Cardiac muscle cell (in vitro differentiated cells and primary cell): ENCODE measurements at places on chromosomes 6 and 20. TPM values are rescaled to one million over a fixed set of nuclear protein-coding genes. Genes with fewer than 3 reads are reported as not detected.

The LY6G5C gene
- 0.54 and 1.2 TPM in 2 replicates for total RNA-seq

The CHRNA4 gene
- 0.11 and 0.15 TPM in 2 replicates for total RNA-seq

The ARFGEF3 gene
- total RNA-seq: 1.1 TPM in 2 replicates

The PMEPA1 gene
- 2.4 and 8.8 TPM in 2 replicates for total RNA-seq

The GNAS-AS1 gene
- total RNA-seq: 1.3 and 1.8 TPM in 2 replicates

The SPATA2 gene
- 5.8 and 6.0 TPM in 2 replicates for total RNA-seq

The GTF2H4 gene
- 24.0 and 25.8 TPM in 2 replicates for total RNA-seq

DNA sequence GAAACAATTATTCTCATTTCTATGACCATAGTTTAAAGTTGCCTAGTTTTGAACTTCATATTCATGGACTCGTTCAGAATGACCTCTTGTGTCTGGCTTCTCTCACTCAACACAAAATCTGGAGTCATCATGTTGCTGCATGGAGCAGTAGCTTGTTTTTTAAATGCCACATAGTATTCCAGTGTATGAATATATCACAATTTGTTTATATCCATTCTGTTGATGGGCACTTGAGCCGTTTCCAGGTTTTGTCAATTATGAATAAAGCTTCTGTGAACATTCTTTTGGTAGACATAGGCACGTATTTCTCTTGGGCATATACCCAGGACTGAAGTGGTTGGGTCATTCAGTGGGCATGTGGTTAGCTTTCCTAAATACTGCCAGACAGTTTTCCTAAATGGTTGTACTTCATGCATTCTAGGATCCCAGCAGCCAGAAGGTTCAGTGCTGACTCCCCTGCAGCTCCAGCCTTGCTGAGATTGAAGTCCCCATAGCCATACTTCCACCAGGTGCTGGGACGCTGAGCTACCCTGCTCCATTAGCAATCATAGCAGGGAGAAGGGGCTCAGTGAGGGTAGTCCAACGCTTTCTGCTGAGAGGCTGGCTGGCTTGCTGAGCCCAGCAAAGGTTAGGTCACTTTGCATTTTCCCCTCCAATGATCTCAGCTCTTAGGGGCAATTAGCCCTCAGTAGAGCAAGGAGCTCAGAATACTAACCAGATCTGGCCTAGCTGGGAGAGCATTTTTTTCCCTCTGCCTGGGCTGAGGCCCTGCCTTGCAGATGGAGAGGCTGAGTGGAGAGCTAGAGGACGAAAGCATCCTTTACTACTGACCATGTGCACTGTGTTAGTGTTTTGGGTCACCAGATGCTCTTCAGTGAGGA, 35.7 kb upstream of the CTNNBL1 start:
- DNase-seq: no peak

DNA sequence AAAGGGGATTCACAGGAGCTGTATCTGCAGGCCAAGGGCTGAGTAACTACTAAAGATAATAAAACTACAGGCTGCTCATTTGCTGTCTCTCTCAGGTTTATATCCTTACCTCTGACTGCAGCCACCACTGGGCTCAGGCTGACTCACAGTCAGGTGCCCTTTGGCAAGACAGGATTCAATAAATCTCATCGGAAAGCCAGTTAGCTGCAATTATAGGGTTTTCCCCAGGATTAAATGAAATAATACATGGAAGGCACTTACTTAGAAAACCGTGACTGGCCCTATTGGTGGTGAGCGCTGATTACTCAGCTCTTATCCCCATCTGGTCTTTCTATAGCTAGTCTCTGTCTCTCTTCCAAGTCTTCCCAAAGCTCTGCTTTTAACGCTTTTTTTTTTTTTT, 26.4 kb downstream of the RMND1 start:
- DNase-seq: no peak

- no peak for DNase-seq
Observed at GRCh38 chr6:26258212-26258977, 106.6 kb upstream of the BTN3A2 start.

DNA sequence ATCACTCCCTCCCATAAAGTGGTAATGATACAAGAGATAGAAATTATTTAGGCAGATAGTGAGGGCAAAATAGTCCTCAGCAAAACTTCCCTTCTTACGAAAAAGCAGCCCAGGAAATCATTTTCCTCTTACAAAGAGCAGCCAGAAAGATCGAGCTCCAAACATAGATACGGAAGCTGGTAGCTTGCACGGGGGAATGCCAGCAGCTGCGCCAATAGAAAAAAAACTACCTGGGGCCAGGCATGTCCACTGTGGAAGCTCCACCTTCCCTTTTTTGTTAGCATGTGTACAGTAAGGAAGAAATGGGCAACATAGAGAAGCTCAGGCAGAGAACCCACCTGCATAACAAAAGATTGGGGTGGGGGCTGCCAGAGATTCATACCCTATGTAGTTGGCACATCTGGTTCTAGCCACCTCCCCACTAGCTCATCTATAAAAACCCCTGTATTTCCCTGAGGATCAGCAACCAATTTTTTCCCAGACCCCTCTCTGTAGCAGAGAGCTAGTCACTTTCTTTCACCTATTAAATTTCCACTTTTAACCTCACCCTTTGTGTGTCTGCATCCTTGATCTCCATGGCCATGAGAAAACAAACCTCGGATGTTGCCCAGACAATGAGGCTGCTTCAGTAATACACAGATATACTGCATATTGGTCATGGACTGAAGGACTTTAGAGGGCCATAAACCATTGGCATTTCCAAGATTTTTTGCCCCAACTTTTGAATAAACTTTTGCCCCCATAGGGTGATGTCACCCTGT, 52.1 kb downstream of the SOD2 start:
- DNase-seq: no peak

DNA sequence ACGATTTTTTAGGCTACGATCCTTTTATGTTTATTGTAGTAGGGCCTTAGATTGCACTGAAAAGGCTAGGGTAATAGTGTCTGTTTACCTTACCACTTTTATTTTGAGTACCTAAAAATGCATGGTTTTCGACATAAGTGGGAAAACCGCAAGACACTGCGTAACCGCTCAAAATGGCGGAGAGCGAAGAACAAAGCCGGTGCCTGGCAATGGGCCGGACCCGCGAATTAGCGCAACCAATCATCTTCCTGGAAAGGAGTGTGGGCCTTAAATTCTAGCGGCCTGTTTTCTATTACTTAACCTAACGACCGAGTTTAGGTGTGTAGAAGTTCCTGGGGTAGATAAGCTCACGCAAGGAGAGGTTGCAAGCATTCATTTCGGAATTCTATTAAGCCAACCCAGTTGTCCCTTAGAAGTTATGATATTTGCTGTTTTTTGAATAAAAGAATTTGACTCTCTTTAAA, 118.0 kb downstream of the HFE start:
- peak; percentile 95 for DNase-seq

DNA sequence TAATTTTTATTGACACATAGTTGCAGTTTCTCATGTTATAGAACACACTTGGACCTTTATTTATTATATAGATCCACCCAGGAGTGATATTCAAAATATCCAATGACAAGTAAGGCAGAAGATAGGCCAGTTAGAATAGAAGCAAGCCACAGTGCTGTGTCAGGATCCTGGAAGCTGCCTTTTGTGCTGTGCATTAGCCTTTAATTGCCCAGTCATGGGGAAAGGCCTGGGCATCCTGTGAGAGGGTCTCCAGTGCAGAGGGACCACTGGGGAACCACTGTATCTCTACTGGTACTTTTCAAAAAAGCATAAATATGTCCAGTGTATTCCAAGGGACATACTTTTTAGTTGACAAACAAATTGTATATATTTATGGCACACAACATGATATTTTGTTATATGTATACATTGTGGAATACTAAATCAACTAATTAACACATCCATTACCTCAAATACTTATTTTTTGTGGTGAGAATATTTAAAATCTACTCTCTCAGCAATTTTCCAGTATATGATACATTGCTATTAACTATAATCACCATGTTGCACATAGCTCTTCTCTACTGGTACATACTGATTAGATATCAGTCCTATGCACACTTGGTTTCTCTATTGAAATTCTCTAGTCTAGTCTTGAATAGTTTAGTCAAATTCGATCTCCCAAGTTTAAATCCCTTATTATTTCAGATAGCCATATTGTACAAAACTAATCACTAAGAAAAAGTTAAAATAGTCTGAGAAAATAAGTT, 59.5 kb downstream of the CDC40 start:
- DNase-seq: no peak

- no peak for DNase-seq
Observed at GRCh38 chr20:9409981-9410380, 104.4 kb upstream of the LAMP5 start.

GRCh38 chr6:30361661-30362060, 16.7 kb downstream of the RPP21 start:
- DNase-seq: no peak

GRCh38 chr20:62489186-62489931, 13.6 kb upstream of the GATA5 start:
- DNase-seq: no peak

DNA sequence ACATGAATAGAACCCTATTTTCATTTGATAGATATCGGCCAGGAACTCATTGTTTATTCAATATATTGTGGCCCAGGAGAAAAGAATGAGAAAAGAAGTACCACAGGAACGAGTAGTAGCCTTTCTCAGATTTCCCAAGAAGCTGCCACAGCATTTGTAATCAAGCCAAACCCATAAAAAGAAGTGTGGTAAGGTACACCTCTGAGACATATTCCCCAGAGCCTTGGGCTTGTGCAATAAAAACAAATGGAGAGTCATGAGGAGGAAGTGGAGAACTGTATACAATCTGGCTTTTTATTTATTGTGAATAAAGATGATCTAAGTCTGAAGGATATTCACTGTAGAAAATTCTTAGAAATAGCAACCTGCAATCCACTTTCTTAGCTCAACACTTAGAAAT, 36.7 kb downstream of the KIF6 start:
- DNase-seq: peak; percentile 75

DNA sequence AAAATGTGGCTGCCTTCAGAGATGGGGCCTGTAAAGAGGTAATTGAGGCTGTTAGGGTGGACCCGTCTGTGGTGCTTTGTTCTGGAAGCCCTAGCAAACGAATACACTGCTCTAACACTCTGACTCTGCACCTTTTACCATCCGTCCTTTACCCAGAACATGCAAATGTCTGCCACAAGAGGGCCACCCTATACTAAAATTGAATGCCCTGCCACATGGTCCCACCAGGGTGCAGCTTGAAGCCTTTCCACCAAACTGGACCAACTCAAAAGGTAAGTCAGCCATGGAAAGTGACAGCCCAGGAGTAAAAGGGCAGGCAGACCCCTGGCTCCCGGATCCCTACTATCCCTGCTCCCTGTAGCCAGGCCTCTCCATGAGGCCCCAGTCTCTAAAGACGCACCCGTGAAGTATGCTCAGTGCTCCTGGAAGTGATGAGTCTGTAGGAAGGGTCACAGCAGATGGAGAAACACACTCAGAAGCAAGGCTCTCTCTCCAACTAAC, 5.8 kb upstream of the BFSP1 start:
- DNase-seq: peak; percentile 82

DNA sequence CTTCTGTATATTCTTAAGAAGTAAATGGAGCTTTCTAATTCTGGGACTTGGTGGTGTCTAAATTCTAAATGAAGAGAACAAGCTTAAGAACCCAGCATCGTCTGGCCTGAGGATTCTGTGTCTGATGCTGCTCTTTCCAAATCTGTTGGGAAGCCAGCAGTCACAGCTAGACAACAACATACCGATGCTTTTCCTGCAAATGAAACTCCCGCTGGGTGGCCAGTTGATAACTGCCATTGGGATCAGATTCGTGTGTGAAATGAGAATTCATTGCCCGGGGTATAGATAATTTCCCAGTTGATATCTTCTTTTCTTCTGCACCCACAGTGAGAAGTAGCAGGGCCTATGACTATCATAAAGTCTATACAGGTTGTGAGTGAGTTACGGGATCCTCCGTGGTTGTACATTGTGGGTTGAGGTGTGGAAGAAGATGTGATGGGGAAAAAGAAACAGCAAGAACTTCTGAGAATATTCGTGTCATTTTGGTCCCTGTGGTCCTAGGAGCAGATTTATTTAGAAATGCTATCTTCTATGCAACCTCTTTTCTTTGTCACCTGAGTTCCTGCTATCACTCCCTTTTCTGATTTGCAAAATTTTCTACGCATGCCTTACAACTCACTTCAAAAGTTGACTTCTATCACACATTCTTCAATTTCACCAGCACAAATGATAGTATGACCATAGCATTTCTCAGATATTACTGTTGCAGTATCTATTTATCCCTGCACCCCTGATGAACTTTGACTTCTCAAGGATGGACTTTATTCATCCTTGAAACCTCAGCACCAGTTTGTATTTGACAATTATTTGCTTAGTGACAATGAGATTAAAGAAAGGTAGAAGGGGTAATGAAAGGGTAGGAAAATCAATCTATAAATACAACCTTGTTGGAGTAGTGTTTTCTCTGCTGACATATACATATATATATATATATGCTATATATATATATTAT, 10.4 kb downstream of the NOX3 start:
- DNase-seq: no peak

- no peak for DNase-seq
Observed at GRCh38 chr20:10250902-10251301, 32.3 kb downstream of the SNAP25 start.
